ENCODE measurements at places on chromosomes 5 and 9.

GRCh38 chr9:71783120-71783523 is 14.8 kb upstream of the CEMIP2 start:
- DNase-seq, result peak; percentile 74
- H3K27ac ChIP-seq, result peak overlapping the region; percentile 96
- H3K27me3 ChIP-seq, result no peaks in the 10 kb centered on the region
- H3K4me3 ChIP-seq, result peak overlapping the region; percentile 69
- H3K4me1 ChIP-seq, result peaks cover 38% of the 10 kb centered on the region
- H3K36me3 ChIP-seq, result peaks cover 3% of the 10 kb centered on the region

- H3K36me3 ChIP-seq, result no peaks in the 10 kb centered on the region
- H3K27ac ChIP-seq, result no peak overlapping the region
Observed at GRCh38 chr5:110268985-110269384, 457.5 kb downstream of the TMEM232 start.

DNA sequence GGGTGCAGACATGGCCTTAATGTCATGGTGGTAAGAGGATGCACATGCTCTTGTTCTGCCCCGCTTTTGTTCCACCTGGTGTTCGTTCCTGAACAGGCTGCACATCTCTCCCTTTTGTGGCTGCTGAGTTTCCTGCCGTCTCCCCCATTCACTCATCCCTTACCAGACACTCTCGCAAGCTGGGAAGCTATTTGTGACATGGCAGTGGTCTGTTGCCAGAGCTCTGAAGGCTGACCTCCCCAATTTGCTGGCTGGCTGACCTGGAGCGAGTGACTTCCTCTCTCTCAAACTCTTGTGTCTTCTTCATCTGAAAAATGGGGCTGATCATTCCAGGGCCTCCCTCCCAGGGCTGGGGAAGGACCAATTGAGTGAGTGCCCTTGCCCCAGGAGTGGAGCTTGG is 35.9 kb downstream of the HRH2 start:
- H3K27ac ChIP-seq, result no peak overlapping the region
- H3K36me3 ChIP-seq, result no peaks in the 10 kb centered on the region

- no peak overlapping the region for H3K27ac ChIP-seq
- peaks cover 39% of the 10 kb centered on the region for H3K27me3 ChIP-seq
- no peak overlapping the region for H3K4me3 ChIP-seq
Observed at GRCh38 chr9:107142430-107142829, 140.6 kb upstream of the RAD23B start.

Data from stimulated activated naive B cell treated with anti-CD40 and anti-IgM and Interleukin-4, amounts not matched to agents 10 μg/mL and 1 μg/mL and 100 μg/mL, for 72 hours (primary cell).